Left lung (tissue), 14 donors: ENCODE measurements at places on chromosomes 7 and 10. TPM values are rescaled to one million over a fixed set of nuclear protein-coding genes. Genes with fewer than 3 reads are reported as not detected.

The ELOVL3 gene
- total RNA-seq: 0.65 TPM

The WBP1L gene
- 49.8 TPM for total RNA-seq

- DNase-seq: no peak
Observed at GRCh38 chr7:25280181-25280580, 51.9 kb upstream of the NPVF start.

The LRRC61 gene
- total RNA-seq: 9.0 TPM

DNA sequence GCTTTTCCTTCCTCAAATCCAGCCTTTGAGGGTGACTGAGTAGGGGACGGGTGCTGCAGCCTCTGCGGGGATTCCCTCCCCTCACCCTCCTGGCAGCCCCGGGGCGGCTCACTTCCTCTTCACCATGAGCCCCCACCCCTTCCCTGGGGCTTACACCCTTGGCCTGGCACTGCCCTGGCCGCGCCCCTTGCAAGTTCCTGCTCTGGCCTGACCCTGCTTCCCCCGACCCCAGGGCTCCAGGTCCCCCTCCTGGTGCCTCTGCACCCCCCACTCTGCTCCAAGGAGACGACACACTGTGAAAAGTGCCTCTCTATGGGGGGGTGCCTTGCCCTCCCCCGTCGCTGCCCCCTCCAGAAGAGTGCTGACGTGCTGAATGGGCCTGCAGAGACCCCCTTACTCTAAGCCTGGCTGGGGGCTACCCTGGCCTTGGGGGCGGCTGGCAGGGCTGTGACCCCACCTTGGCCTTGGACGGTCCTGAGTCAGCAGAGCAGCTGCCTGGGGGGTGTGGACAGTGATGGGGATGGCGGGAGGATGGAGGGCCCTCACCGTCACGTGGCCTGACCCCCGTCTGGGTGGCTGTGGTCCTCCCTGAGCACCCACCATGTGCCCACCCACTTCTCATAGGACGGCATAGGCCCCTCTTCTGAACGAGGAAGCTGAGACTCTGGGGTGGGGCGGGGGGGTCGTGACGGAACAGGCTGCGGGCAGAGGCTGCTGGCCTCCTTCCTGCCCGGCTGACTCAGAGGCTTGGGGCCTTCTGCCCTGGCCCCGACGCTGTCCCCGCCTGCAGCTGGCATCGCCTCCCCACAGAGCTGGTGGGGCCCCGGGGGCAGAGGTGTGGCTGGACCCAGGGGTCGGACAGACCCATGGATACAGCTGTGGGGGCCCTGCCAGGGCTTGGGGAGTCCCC lies 9.8 kb downstream of the LFNG start:
- DNase-seq: no peak

The CTAGE6 gene
- 0.97 TPM for total RNA-seq

GRCh38 chr10:19987931-19988330 lies 171.7 kb downstream of the PLXDC2 start:
- no peak for DNase-seq

- DNase-seq: no peak
Observed at GRCh38 chr7:81114633-81115032, 195.8 kb upstream of the SEMA3C start.

DNA sequence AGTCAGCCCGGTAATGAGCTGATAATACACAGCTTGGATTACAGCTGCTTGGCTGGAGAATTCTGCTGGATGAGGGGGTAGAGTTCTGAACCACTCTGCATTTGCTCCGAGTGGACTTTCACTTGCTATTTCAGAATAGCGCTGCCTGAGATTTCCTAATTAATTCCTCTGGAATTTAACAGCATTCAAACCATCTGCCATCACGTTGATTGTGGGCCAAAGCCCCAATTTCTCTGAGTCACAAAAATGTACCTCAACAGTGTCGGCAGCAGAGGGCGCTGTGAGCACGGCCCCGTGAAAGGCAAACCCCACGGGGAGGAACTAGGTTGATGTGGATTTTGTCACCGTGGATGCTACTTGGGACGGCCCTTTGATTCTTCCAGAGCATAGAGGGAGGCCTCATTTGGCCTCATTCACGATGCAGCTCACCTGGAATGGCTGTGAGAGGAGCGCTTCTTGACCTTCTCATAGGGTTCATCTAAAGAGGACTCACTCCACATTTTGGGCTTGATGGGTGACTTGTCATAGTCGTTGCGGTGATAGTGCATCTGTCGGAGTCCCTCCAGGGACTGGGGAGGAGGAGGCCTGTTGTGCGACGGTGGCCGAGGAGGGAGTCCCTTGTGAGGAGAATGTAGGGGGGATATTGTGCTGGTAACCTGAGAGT lies 73.3 kb downstream of the PRPF18 start:
- peak; percentile 90 for DNase-seq

The AASS gene
- total RNA-seq: 27.4 TPM

DNA sequence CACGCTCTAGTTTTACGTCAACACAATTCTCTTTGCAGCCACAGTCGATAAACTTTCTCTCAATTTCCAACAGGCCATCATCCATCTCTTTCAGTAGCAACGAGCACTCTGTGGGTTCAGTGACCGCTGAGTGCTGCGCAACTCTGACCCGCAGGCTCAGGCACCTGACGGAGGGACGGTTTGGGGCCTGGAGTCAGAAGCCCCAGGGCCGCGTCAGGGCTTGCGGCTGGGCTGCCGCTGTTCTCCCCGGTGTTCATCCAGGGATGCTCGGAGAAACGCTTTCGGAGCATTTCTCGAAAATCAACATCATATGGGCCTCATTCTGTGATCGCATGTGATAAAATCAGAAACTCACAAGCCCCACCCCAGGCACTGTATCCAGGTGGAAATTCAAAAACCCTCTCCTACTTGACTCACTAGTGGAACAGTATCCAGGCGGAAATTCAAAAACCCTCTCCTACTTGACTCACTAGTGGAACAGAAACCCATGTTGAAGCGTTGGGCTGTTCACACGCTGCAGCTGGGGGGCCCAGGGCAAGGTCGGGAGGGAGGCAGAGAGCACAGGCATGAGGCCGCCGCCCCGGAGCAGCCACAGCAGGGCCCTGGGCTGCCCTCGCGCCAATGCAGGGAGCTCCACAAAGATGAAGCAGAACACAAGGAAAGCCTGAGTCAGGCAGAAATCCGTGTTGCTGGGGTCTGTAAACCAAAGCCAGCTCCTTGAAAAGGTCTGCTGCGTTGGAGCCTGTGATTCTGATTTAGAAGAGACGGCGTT lies 73.3 kb upstream of the NKX6-2 start:
- peak; percentile 66 for DNase-seq

- DNase-seq: no peak
Observed at GRCh38 chr10:78411716-78412115, 378.1 kb downstream of the RPS24 start.

The HMX3 gene
- not detected for total RNA-seq

The TAS2R4 gene
- total RNA-seq: 1.1 TPM

DNA sequence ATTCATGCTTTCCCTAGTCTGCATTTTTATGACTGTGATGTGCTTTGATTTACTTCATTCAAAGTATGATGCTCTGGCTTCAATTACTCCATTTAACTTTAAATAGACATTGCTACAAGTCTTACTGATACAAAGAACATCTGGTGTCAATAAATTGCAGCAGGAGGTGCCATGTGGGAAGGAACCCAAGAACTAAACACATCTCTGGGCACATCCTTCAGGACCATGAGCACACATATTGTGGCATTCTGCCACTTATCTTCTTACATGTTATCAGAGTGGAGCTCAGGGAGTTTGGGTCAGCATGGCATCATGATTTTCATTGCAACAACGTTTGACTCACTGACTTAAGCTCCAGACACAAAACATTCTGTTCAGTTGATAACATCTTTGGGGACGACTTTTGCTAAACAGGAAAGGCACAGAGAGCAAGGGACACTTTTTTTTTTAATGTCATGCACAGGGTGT lies 227.0 kb downstream of the DKK1 start:
- no peak for DNase-seq

DNA sequence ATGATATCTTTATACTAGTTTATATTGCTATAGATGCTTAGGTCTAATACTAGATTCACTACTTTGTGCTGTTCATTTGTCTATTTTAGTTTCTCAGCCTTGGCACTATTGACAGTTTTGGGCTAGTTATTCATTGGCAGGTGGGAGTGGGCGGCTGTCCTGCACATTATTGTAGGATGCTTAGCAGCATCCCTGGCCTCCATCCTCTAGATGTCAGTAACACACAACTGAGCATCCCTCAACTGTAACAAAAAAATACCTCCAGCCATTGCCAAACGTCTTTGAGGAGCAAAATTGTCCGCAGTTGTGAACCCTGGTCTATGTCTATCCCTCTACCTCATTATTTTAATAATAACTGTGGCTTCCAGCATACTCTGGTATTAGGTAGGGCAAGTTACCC lies 34.4 kb upstream of the PNLIP start:
- DNase-seq: no peak

DNA sequence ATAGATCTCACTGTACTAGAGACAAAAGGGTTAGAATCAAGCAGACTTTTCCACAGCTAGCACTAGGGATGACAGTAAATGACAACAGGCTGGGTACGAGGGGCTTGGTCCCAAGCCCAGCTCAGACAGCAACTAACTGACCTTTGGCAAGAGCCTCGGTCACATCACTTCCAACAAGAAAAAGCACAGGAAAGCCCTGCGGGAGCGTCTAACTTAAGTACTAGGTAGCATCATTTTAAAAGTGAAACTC lies 22.8 kb downstream of the CALML3 start:
- DNase-seq: no peak

The HOXA3 gene
- 8.8 TPM for total RNA-seq

DNA sequence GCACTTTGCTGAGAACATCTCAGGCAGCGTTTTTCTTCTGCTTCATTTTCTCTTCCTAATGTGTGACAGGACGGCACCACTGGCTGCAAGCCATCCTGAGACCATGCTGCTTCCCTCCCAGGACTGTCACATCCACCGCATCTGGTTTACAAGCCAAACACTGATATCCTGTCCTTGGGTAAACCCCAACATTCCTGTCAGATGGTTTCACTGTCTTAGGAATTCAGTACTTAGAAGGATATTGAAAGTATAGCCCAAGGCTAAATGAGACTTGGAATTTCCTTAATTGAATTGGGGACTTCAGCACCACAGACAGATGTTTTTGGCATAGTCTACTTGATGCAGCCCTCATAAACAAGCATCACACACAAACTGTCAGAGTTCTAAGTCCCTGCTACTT lies 74.2 kb upstream of the PLXNA4 start:
- DNase-seq: peak; percentile 1

- no peak for DNase-seq
Observed at GRCh38 chr7:25628446-25628845, 400.2 kb upstream of the NPVF start.

The PRLHR gene
- total RNA-seq: not detected

DNA sequence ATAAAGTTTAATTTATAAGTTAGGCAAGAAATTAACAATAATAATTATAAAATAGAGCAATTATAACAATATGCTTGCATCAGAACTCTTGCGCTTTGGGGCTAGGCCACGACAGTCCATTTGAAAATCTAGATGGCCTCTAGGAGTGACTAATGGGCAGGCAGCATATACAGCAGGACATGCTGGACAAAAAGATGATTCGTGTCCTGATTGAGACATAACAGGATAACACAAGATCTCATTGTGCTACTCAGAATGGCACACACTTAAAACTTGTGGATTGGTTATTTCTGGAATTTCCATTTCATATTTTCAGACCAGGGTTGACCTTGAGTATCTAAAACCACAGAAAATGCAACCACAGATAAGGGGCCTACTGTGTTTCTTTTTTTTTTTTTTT lies 27.5 kb downstream of the CTNNA3 start:
- DNase-seq: no peak

DNA sequence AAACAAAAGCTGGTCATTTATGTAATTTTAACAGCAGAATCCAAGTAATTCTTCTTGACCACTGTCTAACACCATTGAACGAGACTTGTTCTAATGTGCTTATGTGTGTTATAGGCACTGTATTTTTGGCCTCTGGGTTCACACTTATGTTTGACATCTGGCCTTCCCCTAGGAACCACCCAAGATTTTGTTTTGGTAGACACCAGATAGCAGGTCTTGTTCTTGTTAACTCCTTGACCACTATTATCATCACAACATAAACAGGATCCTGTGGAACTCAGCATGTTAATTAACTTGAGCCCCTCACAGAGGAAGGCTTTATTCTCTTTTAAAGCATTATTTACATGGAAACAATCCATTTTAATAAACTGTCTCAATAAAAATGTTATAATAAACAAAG lies 167.7 kb downstream of the SEMA3D start:
- DNase-seq: no peak

DNA sequence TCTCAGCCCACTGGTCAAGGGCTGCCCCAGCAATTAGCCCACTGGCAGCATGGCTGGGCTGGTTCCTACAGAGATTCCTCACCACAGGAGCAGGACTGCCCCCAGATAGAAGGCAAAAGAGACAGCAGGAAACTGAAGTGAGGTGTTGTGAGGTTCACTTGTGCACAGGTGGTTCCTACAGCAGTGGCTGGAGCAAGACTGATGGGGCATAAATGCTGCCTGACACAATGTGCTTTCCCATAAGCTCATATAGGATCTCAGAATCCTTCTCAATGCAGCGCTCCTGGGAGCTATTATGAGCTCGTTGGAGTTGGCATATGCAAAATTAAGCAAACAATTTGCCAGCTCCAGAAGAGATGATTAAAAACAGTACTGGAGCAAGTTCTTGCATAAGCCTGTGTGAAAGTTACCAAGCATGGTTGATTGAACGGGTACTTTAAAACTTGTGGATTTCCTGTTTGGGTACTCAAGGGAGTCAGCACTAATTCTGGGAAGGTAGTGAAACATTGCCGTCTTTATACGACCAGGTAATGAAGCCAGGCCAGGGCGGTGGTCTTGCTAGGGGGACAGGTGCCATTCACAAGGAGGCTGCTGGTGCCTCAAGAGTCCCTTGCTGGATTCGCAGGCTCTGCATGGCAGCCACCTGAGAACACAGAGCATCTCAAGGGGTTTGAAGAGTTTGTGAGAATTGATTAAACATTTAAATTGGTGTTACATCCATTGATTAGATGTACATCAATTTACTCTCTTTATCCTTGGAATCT lies 20.3 kb upstream of the PRKCQ start:
- no peak for DNase-seq

- DNase-seq: no peak
Observed at GRCh38 chr7:69717221-69717620, 118.9 kb downstream of the AUTS2 start.

DNA sequence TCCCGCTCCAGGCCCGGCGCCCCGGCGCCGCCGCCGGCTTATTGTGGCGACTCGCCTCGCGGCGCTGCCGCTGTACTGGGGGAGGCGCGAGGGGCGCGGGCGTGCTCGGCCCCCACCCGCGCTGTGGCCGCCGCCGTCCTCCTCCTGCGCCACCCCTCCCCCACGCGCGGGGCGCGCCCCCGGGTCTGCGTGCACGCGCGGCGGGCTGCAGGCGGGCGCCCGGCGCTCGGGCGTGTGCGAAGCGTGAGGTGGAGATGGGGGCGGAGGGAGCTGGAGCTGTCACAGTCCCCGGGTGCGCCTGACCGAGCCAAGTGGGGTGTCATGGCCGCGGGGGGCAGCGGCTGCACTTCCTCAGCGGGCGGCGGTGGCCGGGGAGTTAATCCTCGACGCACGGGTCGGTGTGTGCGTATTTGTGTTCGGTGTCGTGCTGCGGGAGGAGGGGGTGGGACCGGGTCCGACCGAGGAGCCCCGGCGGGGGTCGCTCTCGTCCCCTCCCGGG lies 672 bp downstream of the LCOR start:
- peak; percentile 91 for DNase-seq
